Activated CD4-positive, alpha-beta T cell treated with anti-CD3 and anti-CD28 coated beads for 36 hours (primary cell): ENCODE measurements at places on chromosomes 5 and 9. TPM values are rescaled to one million over a fixed set of nuclear protein-coding genes. Genes with fewer than 3 reads are reported as not detected.

Gene MOB3B
- total RNA-seq: 0.80 TPM

Gene PPIP5K2
- total RNA-seq: 49.5 TPM

Gene SLC45A2
- not detected for total RNA-seq

GRCh38 chr9:5611321-5612184 is 17.4 kb upstream of the RIC1 start:
- H3K27ac ChIP-seq: no peak overlapping the region
- no peaks in the 10 kb centered on the region for H3K27me3 ChIP-seq
- H3K36me3 ChIP-seq: peaks cover 2% of the 10 kb centered on the region
- no peak overlapping the region for H3K4me3 ChIP-seq
- no peak for DNase-seq
- peaks cover 31% of the 10 kb centered on the region for H3K4me1 ChIP-seq

GRCh38 chr9:38356851-38357250 is 35.7 kb upstream of the ALDH1B1 start:
- H3K27me3 ChIP-seq: no peaks in the 10 kb centered on the region
- H3K36me3 ChIP-seq: no peaks in the 10 kb centered on the region

GRCh38 chr5:21574438-21574837 is 1278.7 kb downstream of the CDH12 start:
- H3K27me3 ChIP-seq: no peaks in the 10 kb centered on the region
- H3K36me3 ChIP-seq: peaks cover 3% of the 10 kb centered on the region
- H3K4me3 ChIP-seq: no peak overlapping the region
- H3K4me1 ChIP-seq: no peaks in the 10 kb centered on the region
